CD4-positive, alpha-beta T cell treated with Interleukin-17A for 1 hour (primary cell): ENCODE measurements at places on chromosomes 4 and X.

DNA sequence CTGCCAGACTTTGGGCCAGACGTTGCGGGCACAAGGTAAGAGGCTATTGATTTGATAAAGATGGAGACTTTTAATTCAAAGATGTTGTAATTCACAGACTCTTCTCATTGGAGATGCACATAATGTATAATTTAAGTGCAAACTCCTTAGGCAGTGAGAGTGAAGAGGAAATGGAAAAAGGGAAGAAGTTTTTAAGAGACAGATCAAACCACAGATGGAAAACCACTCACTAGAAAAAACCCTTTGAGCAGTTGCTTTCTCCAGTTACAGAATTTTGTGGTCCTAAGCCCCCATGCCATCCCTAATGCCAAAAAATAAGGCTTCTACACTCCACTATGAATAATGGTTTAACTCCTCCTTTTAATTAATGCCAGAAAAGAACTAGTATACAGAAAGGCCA is 977.1 kb upstream of the PRKX start:
- DNase-seq, result no peak

DNA sequence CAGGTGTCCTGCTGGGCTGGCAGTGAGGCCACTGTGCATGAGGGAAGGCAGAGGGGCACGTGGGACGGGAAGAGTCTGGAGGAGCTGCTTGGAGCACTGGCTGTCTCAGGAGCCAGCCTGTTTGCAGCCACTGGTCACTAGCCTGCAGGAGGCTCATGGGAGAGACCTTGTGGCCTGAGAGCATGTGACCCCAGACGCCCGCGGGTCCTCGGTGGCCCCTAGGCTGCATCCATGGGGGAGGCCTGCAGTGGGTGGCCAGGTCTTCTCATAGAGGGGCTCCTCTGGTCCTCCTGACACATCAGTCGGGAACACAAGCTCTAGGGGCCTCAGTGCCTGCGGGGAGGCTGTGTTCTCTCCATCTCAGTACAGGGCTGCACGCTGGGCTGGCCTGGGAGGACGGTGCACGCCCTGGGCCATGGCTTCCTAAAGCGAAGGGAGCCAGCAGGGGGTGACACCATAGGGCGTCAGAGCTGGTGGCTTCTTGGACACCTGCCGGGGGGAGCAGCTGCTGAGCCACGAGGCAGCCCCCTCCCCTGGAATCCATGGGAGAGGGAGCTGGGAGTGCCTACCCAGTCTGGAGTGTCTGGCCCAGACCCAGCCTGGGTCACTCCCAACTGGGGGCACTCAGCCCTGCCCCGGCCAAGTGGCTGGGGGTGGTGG is 12.3 kb downstream of the NAT8L start:
- DNase-seq, result no peak

DNA sequence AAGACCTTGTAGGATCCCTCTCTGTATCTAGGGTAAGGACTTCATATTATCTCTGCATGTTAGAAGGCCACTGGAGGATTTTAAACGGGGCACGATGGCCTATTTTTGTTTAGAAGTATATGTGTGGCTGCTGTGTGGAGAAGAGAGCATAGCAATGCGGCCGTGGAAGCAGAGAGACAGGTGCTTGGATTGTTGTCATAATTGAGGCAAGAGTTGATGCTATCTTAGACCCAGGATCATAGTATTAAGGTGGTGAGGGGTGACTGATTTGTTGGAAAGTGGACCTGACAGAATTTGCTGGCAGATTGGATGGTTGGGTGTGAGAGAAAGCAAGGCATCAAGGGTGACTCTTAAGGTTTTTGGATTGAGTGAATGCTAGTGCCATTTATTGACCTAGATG is 63.4 kb downstream of the CCKAR start:
- no peak for DNase-seq

GRCh38 chr4:99746443-99746842 is 70.2 kb upstream of the DAPP1 start:
- DNase-seq, result no peak

- no peak for DNase-seq
These were observed 26.5 kb upstream of the GEMIN8 start for GRCh38 chrX:14056206-14056605.

DNA sequence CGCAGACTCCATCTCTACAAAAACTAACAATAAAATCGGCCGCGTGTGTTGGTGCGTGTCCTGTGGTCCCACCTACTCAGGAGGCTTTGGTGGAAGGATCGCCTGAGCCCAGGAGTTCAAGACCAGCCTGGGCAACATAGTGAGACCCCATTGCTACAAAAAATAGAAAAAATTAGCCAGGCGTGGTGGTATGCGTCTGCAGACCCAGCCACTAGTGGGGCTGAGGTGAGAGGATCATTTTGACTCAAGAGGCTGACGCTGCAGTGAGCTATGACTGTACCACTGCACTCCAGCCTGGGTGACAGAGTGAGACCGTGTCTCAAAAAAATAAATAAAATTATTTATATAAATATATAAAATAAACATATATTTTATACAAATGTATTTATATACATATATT is 22.3 kb downstream of the ASMTL start:
- no peak for DNase-seq

GRCh38 chrX:82092307-82092706 is 890.4 kb downstream of the SH3BGRL start:
- DNase-seq, result peak; percentile 20

DNA sequence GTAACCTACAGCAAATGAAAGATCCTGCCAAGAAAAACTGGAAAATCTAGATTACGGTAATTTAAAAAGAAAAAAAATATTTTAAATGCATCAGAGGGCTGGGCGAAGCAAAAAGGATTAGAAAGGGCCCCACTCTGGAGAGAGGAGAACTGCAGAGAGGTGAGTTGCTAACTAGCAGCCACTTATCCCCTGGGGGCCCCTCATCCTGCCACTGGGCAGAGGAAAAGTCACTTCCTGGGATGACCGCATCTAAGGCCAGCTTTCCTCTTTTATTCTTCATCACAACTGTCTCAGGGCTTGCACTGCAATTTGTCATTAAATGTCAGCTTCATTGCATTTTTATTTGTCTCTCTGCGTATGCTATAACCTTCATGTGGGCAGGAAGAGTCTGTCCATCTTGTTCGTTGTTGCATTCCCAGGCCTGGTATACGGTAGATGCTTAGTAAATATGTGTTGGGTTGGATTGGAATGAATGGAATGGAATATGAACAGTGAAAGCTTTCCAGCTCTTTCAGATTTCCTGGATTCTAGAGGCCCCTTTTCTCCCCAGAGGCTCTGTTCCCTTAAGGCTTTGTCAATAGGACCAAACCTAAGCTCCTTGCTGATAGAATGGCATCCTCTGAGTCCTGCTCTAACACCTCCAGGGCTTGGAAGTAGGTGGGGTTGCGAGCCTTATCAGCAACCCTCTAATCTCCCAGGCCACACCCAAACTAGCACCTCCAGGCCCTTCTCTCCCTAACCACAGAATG is 58.9 kb downstream of the TLR10 start:
- no peak for DNase-seq

DNA sequence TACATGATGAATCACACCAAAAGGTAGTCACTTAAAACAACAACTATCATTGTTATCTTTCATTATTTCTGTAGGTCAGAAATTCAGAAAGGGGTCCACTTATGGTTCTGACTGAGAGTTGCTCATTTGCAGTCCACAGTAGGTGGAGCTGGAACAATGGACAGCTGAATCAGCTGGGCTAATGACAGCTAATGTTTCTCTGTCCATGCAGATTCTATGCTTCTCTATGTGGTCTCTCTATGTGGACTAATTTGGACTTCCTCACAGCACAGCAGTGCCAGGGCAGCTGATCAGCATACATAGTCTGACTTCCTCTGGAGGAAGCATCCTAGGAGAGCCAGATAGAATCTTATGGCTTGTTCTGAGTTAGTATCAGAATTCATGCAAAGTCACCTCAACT is 131.7 kb upstream of the INTU start:
- no peak for DNase-seq

DNA sequence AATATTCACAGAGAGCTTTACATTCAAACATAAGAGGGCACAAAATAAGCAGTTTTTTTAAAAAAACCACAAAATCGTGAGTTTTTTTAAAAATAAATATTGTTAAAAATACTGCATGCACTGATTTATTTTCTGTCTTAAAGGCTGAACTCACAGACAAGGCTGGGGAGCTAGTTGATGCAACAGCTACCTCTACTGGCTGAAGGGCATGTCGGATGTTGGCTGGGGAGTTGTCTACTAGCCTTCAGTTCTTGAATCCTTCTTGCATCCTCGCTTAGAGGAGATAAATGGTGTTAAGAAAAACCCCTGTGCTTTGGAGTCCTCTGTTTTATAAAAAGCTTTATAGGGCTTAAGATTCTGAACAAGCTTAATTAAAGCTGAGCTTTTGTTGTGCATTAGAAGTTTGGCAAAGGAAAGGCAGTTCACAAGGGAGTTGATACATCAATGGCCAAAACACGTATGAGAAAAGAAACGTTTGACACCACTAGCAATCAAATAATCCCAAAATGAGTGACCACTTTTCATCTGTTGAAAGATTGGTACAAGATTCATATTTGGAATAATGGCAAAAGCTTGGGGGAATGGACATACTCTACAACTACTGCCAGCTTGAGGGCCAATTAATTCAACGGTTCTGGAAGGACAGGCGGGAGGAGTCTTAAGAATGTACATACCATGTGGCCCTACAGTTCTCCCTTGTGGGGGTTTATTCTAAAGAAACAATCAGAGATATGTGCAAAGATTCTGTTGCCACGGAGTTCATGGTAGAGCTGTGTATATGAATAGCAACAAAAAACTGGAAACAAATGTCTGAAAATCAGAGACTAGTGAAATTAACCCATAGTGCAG is 94.7 kb downstream of the SEL1L3 start:
- peak; percentile 35 for DNase-seq

DNA sequence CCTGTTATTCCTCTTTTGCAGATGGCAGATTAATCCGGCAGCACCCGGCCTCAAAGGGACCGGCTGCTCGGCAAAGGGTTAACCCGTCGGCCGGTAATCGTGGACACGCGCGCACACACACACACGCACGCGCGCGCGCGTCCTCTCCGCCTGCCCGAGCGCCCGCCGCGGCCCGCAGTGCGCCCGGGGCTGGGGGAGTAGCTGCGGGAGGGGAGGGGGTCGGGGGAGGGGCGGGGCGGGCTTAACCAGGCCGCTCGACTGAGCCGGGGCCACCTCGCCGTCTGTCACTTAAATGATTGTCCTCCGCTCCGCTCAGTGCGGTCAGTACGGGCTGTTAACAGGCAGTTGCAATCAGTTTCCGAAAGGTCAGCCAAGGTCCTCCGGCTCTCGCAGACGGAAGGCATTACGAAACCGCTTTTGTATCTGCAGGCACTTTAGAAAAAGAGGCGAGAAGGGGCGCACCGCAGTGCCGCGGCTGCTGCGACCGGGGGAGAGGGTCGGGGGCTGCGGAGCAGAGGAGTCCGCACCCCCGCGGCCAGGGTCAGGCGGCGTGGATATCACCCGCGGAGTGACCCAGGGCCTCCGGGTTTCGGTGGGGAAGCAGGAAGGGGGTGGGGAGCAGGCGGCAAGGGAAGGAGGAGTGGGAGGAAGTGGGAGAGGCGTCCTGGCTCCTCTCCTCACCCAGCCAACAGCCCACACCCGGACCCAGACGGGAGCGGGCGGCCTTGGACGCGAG is 57.3 kb upstream of the BCOR start:
- no peak for DNase-seq

DNA sequence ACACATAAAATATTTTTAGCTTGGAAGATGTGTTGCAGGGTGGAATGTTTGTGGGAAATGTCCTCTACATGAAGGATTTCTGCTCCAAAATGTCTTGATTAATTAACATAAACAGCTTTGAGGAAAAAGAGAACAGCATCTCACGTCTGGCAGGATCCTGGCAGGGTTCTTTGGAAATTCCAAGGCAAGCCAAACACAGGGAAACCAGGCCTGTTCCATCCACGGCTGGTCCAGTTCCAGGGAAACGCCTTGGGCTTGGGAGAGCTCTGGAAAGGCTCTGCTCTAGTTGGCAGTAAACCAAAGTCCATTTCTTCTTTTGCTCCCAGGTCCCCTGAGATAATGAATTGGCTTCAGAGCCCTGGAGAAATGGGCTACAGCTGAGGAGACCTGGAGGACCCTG is 42.4 kb upstream of the GAB1 start:
- no peak for DNase-seq

GRCh38 chr4:77354550-77354949 is 197.5 kb downstream of the CCNG2 start:
- no peak for DNase-seq

GRCh38 chr4:145170223-145170622 is 10.2 kb downstream of the OTUD4 start:
- no peak for DNase-seq

- no peak for DNase-seq
These were observed 110.1 kb downstream of the USP46 start for GRCh38 chr4:52548818-52549570.

DNA sequence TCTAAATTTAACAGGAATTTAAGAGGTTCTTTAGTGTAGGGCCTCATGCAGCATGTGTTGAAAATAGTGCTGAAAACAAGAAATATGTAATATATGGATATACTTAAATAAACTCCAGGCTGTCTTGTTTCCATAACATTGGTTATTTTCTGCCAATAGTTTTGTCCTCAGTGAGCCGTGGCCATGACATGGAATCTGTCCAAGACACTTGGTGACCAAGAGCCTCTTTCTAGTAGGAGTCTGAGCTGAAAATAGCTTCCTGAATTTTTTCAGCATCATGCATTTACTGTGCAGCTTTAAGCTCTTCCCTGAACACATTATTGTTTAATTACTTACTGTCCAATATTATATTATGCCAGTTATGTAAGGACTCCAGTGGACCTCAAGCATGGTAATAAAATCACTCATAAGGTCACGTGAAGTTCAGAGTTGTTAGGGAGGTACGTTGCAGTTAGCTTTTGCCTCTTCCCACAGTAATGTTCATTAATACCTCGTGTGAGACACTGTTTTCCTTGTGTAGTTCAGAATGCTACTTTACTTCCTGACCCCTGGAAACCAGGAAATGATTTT is 488.2 kb downstream of the GRID2 start:
- no peak for DNase-seq

GRCh38 chr4:81225252-81225651 is 10.2 kb upstream of the PRKG2 start:
- no peak for DNase-seq

DNA sequence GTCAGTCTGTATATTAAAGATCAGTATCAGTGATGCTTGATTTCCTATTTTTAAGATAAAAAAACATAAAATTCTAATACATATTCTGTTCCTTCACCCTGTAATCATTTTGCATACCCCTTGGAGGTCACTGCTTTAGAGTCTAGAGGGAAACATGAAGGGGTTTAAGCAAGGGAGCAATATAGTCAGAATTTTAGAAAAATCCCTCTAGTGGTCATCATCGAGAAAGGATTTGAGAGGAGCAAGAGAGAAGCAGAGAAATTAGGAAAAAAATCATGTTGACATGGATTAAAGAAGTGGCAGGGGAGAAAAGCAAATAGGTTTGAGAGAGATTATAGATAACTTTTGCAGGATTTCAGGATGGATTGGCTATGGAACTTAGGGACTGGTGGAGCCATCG is 11.1 kb downstream of the APEX2 start:
- DNase-seq, result no peak

DNA sequence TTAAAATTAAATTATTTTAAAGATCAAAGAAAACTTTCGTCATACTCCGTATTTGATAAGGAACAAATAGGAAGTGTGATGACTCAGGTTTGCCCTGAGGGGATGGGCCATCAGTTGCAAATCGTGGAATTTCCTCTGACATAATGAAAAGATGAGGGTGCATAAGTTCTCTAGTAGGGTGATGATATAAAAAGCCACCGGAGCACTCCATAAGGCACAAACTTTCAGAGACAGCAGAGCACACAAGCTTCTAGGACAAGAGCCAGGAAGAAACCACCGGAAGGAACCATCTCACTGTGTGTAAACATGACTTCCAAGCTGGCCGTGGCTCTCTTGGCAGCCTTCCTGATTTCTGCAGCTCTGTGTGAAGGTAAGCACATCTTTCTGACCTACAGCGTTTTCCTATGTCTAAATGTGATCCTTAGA is at the start of gene CXCL8:
Gene CXCL8 (plus strand): TSS at position 217 of the 426 bp plus-strand sequence. CDS start 90 bp downstream, at position 307.
- DNase-seq, result peak; percentile 14

- DNase-seq, result no peak
These were observed at the start of gene MAGEB18 for GRCh38 chrX:26138274-26138673. Gene MAGEB18 (plus strand): TSS chrX:26138343. CDS start chrX:26138986, 643 bp downstream.
